ENCODE measurements at places on chromosomes 5 and 9.

DNA sequence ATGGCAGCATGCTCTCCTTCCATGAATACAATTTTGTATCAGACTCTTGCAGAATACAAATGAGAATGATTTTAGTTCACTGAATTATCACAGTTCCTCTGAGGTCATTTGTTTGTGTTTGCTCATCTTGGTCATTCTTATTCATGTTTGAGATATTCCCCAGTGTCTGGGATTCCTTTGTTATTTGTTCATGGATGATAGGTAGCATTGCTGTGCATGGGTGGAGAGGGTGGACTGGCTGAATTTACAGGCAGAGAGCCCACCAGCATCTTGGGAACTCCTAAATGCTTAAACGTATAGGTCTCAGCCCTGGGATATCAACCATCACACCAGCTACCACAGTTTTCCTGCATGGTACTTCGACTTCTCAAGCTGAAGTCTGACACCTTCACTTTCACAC is 459.8 kb downstream of the CCDC171 start:
- no peak for DNase-seq

DNA sequence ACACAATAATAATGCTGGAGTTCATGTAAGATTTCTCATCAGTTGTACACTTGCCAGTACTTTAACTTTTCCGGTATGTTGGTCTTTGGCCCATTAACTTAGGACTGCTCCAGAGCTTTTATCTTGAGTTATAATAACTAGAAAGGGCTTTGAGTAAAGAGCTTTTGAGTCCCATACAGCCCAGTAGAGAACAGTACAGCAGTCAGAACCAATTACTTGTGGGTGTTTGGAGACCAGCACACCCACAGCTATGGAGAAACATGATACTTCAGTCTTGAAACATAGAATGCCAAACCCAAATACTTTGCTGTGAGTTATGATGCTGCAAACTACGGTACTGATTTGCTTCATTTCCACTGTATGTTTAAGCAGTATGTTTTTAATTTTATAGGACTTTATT is 374.3 kb downstream of the CCDC171 start:
- DNase-seq = no peak

- no peak for DNase-seq
These were observed 116.9 kb upstream of the ARRDC3 start for GRCh38 chr5:91499943-91500531.

DNA sequence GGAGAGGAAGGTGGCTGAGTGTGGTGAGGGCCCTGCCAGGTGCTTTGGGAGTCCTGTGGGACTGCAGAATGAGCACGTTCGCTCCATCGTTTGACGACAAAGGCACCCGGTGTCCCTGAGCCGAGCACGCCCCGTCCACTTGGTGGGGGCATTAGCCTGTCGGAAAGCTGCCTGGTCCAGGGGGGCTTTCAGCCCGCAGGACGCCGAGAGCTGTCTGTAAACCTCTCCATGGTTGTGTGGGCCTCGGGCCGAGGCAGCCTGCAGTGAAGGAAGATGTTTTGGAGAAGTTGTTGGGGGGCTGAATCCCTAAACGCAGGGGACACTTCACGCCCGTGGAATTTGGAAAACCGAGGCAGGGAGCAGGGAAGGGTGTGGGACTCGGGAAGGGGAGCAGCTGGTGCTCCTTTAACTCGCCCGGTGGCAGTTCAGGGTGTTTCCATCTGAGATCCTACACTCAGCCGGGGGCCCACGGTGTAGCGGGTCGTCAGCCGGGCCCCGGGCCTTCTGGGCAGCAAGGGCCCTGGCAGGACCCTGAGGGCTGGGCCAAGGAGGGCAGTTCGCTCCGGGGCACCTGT is 53.8 kb downstream of the MRPL36 start:
- no peak for DNase-seq

GRCh38 chr5:52560366-52560765 is 227.3 kb upstream of the ITGA1 start:
- DNase-seq = no peak

GRCh38 chr5:9233035-9233434 is 312.8 kb downstream of the SEMA5A start:
- DNase-seq = no peak

DNA sequence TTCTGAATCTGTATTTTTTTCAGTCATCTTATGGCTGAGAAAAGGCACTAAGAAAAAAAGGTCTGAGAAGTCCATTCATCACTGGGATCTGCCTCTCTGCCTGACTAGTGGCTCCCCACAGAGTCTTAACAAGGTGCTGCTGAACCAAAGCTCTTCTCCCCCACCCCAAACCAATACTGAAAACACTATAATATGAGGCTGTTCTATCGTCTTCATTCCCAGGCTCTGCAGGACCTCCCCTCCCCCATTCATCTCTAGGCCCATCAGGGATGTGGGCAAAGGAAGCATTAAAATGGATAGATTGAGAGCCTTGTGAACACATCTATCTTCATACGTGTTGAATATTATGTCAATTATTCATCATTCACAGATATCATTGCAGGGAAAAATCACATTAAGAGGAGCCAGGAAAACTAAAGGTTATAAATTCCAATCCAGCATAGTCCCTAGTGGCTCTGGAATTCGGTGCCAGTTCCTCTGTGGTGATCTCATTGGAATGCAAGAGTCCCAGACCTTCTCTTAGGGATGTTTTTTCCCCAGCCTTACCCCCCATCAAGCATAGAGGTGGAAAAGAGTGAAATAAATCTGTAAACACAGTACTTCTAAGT is 44.3 kb upstream of the GPR151 start:
- no peak for DNase-seq

DNA sequence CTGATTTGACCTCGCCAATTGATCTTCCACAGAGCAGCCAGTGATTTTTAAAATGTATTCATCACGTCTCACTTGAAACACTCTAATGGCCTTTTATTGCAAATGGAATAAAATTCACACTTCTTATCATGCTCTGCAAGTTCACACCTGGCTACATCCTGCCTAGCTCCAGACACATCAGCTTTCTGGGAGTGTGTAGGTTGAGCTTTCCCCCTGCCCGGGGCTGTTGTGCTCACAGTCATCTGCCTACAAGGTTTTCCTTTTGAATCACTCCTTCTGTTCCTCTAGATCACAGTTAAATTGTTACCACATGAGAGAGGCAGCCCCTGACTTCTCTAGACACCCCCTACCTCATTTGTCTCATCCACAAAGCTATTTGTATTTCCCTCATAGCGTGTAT is 674.5 kb downstream of the PRELID2 start:
- DNase-seq = no peak

GRCh38 chr9:98081477-98082219 is 25.1 kb downstream of the NANS start:
- DNase-seq = no peak

DNA sequence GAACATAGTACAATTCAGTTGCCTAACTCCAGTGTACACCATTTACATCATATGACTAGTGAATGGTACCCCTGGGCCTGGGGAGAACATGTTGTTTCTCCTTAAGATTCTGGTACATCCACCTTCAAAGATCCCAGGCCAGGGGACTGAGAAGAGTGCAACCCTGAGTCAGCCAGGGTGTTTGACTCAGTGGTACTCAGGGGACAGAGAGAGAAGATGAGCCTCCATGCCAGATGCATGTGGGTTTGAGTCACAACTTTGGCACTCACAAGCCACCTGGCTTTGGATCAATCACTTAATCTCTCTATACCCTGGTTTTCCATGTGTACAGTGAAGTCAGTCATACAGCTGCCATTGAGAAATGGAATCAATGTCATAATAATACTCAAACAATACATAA is 53.7 kb downstream of the MAP1B start:
- no peak for DNase-seq

DNA sequence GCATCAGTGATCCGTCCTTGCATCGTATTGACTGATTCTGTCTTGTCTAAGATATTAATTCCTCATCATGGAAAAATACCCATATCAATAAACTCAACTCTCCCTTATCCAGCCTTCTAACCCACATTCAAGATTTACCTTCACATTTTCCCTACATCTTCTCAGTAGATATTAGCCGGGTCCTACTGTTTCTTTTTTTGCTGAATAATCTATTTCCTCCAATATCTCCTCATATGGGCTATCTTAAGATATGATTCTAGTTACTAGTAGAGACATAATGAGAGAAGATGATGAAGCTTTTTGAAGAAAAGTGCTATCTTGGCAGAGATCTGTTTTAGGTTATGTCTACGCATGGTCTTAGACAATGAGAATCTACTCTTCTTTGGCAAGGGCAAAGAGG is 785.8 kb downstream of the BRINP1 start:
- DNase-seq = no peak

GRCh38 chr5:133228316-133228715 is 176.5 kb downstream of the HSPA4 start:
- no peak for DNase-seq

- DNase-seq = no peak
These were observed 33.6 kb downstream of the TIMD4 start for GRCh38 chr5:156929366-156929948.

- no peak for DNase-seq
These were observed 22.6 kb downstream of the SGTB start for GRCh38 chr5:65699338-65699737.

- peak; percentile 18 for DNase-seq
These were observed at the start of gene FAM169A for GRCh38 chr5:74865804-74866595. Gene FAM169A (minus strand): TSS chr5:74866387. CDS start chr5:74841676, 24,711 bp downstream.

DNA sequence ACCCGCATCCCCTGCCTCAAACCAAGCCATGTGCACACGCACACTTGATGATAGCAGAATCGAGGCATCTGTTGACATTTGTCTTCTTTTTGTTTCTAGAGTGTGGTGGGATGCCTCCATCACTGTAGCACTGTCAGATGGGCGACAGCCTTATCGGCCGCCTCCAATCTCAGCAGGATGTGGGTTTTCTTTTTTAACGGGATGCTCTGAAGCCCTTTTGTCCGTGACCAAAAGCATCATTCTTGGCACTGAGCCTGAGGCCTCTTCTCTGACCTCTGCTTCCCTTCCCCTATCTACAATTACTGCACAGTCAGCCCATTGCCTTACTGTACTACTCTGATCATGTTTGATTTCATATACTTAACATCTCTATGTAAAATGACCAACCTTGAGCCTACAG is 78.3 kb downstream of the LMNB1 start:
- no peak for DNase-seq

DNA sequence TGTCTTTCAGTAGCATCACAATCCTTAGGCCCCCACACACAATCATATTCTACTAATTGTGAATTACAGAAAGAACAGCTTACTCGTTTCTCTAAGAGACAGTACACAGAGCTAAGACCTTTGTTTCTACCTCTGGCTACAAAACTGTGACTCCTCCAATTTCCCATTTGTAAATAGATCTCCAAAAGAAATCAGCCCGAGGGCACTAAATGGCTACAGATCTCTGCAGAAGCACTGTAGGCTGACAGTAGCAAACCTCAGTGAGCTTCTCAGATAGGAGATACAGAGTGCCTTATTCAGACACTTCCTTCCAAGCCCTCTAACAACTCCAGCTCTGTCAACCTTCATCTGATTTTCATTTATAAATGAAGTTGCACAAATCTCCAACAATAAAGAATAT is 51.0 kb downstream of the EFNA5 start:
- DNase-seq = no peak

DNA sequence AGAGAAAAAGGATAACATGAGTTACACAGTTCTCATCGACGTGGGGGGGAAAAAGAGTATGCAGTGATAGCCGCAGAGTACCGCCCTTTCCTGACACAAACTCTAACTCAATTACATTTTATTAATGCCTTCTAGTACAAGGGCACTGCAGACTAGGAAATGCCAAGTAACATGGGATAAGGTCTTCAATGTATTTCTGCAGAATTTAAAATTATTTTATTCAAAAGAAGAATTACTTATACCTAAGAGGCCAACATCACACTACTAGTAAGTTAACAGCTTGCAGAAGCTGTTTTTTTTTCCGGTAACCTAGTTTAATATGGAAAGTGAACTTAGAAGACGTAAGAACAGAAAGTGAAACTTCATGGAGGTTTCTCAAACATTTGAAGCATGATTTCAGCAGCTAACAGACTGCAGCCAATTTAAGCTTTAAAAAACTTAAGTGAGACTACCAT is 3.9 kb downstream of the SETX start:
- DNase-seq = no peak

- DNase-seq = no peak
These were observed 1.7 kb downstream of the SH3PXD2B start for GRCh38 chr5:172452398-172453205.

DNA sequence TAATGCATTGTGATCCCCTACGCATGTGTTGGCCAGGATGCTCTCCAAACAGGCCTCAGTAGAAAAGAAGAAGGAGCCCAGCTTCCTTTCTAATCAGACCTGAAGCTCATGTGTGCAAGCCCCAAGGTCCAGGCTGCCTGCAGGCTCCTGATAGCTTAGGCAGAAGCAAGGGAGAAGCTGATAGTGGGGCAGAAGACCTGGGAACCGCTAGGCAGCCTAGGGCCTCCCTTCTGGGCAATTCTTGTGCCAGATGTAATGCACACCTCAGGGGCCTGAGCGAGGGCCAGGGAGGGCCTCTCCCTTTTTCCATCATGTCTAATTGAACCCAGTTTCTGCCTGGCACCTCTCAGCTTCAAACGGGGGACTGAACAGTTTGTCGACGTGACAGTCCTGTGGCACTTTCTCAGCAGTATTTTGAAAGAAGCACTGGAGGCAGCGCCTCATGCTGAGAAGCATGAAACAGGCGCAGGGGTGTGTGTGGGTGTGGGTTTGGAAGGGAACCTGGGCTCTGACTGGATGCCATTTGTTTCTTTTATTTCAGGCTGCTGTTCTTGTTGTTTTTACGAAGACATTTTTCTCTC is 212.8 kb downstream of the PIK3R1 start:
- DNase-seq = no peak

DNA sequence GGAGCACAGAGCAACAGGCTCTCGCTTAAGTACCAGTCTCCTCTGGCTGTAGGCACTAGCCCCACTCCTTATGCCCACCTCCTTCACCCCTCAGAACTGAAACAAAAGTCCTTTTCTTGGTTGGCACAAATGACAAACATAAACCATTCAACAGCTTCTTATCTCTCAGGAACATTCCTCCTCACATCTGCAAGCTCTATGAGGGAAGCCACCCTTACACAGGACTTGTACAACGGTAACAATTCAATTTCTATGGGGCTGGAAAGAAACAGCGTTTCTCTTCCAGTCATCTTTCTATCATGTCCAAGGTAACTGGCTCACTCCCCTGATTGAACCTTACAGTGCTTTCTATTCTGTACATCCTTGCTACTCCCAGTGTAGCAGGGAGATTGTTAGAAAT is 74.1 kb downstream of the CSF2 start:
- no peak for DNase-seq

DNA sequence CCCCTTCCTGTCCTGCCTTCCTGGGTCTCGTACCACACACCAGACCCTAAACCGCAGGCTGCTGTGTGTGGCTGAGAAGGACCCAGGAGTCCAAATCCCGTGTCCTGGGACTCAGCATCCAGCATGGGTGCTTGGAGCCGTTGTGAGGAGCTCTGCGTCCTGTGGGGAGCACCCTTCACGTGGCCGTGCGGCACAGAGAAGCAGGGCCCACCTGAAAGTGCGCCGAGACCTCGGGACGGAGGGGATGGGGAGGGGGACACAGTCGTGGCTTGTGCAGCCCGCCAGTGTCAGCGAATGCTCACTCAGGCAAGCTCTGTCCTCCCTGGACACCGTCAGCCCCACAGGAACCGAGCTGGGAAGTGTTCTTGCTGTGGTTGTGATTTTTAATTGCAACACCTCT is 244.6 kb downstream of the CACNA1B start:
- no peak for DNase-seq

- no peak for DNase-seq
These were observed 160.1 kb upstream of the CDKN2B start for GRCh38 chr9:22169243-22169642.

GRCh38 chr9:79334711-79335110 is 237.1 kb upstream of the TLE4 start:
- no peak for DNase-seq

- no peak for DNase-seq
These were observed 30.9 kb upstream of the TNFSF15 start for GRCh38 chr9:114836769-114837168.
